ENCODE measurements at places on chromosomes 16 and 17.

- DNase-seq = no peak
These were observed 121.3 kb upstream of the PLCG2 start for GRCh38 chr16:81657781-81658180.

- no peak for DNase-seq
These were observed 147.7 kb upstream of the WSCD1 start for GRCh38 chr17:5922476-5922875.

GRCh38 chr16:66954097-66954659 is 6.9 kb upstream of the CES3 start:
- peak; percentile 66 for DNase-seq

DNA sequence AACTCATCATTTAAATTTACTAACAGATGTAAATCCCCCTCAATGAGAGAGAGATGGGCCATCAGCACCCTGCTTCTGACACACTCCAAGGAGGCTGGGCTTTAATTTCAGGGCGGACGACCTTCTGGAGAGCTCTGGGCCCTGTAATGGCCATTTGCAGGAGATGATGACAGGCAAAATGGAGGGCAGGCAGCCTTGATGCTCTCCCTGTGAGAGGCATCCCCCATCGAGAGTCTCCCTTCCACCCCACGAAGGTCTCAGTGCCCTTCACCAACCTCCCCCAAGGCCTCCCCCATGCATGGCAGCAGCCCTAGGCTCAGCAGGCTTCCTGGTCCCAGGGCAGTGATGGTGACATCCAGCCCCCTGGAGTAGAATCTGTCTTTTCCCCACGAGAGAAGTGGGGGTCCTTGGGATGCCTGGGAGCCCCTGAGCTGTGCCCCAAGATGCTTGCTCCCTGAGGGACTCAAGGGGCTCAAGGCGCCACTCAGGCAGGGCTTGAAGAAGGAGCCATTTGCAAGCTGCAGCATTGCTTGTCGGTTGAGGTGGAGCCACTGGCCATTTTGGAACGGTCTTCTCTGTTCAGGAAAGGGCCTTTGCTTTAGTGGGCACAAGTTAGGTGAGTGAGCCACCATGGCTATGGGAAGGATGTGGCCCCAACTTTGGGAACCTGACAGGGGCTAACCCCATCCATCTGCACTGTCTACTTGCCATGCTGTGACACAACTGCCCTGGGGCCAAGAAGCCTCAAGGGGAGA is 82.6 kb downstream of the C16orf78 start:
- no peak for DNase-seq

All from stimulated activated CD4-positive, alpha-beta T cell treated with anti-CD3 and anti-CD28 coated beads, Interleukin-4, amount 100 ng/mL, for 48 hours (primary cell).